Colonic mucosa (tissue), 4 donors: ENCODE measurements at places on chromosomes 3 and 15. TPM values are rescaled to one million over a fixed set of nuclear protein-coding genes. Genes with fewer than 3 reads are reported as not detected.

- H3K4me3 ChIP-seq, result no peak overlapping the region
- H3K36me3 ChIP-seq, result no peaks in the 10 kb centered on the region
- H3K27me3 ChIP-seq, result no peaks in the 10 kb centered on the region
- no peak overlapping the region for H3K27ac ChIP-seq
- H3K4me1 ChIP-seq, result no peaks in the 10 kb centered on the region
- no peak for DNase-seq
Measured at GRCh38 chr3:102530415-102531181, 95.8 kb downstream of the ZPLD1 start.

GRCh38 chr3:71241981-71242560 is 341.5 kb downstream of the FOXP1 start:
- H3K4me3 ChIP-seq, result no peak overlapping the region
- H3K27me3 ChIP-seq, result no peaks in the 10 kb centered on the region
- H3K36me3 ChIP-seq, result no peaks in the 10 kb centered on the region
- DNase-seq, result no peak

DNA sequence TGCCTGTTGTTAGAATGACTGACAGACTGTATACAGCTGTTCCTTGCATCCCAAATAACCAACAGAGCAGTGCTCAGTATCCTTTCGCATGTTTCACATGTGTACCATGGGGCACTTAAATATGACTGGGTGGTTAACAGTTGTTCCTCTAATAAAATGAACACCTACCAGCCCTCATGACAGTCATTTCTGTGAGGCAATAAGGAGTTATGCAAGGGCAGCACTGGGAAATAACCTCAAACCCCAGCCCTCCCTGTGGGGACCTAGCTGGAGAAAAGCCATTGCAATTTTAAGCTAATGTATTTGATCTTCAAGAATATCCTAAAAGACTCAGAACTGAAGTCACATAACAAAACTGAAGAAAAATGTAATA is 7.3 kb downstream of the RFT1 start:
- no peak overlapping the region for H3K4me3 ChIP-seq
- no peaks in the 10 kb centered on the region for H3K4me1 ChIP-seq
- peaks cover 7% of the 10 kb centered on the region for H3K36me3 ChIP-seq
- H3K27me3 ChIP-seq, result no peaks in the 10 kb centered on the region

GRCh38 chr15:51801391-51801835 is 28.0 kb upstream of the TMOD3 start:
- H3K27ac ChIP-seq, result no peak overlapping the region
- no peaks in the 10 kb centered on the region for H3K4me1 ChIP-seq
- DNase-seq, result no peak
- H3K36me3 ChIP-seq, result no peaks in the 10 kb centered on the region

DNA sequence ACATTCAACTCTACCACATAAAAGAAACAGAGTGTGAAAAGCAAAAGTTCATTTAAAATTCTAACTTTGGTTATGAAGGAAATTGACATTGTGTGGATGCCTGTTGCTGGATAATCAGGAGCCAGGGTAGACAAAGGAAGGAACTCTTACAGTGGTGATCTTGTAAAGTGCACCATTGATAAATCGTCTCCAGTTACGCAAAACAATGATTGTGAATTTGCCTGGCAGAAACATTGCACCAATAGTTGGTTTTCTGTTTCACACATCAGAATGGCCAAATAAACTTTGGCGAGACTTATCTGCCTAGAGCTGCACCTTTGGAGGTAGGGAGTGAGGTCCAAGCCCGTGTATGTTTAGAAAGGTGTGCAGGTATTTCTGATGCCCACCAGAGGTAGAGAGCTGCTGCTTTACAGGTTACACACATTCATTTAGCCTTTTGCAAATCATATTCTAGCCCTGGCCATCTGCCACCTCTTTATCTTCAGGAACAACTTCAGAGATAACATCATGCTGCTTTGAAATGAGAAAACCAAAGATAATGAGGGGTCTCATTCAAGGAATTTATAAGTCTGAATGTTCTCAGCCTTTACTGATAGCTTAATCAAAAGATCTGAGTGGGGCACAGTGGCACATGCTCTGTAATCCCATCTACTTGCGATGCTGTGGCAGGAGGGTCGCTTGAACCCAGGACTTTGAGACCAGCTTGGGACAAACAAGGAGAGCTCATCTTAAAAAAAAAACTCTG is 47.4 kb upstream of the P3H2 start:
- no peaks in the 10 kb centered on the region for H3K27me3 ChIP-seq
- no peak overlapping the region for H3K27ac ChIP-seq
- DNase-seq, result no peak

GRCh38 chr3:195042743-195043606 is 228.0 kb downstream of the XXYLT1 start:
- DNase-seq, result no peak
- no peaks in the 10 kb centered on the region for H3K4me1 ChIP-seq
- no peak overlapping the region for H3K27ac ChIP-seq
- no peaks in the 10 kb centered on the region for H3K27me3 ChIP-seq

DNA sequence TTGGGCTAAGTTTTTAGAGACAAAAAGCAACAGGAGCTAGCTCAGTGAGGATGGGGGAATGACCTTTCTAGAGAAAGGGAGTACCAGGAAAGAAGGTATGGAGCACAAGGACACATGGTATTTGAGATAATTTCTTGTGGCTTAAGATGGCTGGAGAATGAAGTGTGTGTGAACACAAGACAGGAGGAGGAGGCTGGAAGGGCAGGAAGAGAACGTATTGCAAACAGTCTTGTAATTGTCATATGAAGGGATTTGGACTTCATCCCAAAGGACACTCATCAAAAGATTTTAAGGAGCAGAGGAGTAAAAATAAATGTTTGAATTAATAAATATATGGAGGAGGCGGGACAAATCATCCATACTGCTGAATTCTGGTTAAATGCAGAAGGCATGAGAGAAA is 268.6 kb upstream of the NR2E3 start:
- DNase-seq, result no peak
- H3K36me3 ChIP-seq, result no peaks in the 10 kb centered on the region
- no peaks in the 10 kb centered on the region for H3K4me1 ChIP-seq
- no peak overlapping the region for H3K27ac ChIP-seq
- no peak overlapping the region for H3K4me3 ChIP-seq

DNA sequence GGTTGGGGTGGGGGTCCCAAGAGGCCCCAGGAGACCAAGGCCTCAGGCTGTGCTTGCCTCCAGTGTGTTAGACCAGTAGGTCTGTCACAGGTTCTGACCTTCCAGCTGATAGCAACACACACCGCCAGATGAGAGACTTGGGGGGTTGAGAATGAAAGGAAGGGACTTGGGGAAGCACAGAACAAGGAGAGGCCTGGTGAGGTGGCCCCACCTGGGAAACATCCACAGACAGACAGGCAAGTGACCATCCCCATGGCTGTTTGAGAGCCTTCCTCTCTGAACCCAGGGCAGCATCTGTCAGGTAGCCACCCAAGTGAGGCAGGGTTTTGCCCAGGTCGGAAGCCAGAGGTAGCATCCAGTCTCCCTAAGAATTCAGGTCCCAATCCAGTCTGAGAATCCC is 35.0 kb upstream of the VPS8 start:
- no peaks in the 10 kb centered on the region for H3K4me1 ChIP-seq
- H3K27me3 ChIP-seq, result no peaks in the 10 kb centered on the region
- H3K27ac ChIP-seq, result no peak overlapping the region
- no peak overlapping the region for H3K4me3 ChIP-seq

GRCh38 chr15:50232791-50233190 is 32.7 kb downstream of the HDC start:
- no peaks in the 10 kb centered on the region for H3K4me1 ChIP-seq
- H3K27ac ChIP-seq, result peak overlapping the region; percentile 51
- no peak overlapping the region for H3K4me3 ChIP-seq
- H3K36me3 ChIP-seq, result no peaks in the 10 kb centered on the region
- no peak for DNase-seq

DNA sequence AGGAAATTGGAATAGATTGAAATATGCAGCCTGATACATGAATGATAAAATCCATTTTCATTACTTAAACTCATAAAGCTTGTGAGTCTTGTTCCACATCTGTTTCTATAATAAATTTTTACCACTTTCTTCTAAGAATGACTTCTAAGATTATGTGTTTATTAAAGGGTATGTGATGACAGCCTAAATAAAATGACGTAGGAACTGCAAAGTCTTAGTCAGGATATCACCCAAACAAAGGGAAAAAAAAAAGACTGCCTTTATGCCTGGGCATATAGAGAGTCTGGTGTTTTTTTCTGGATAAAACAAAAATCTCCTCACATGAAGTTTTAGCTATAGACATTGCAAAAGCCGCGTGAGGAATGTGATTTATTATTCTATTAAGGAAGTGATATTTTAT is 844.0 kb downstream of the DIPK2A start:
- H3K27me3 ChIP-seq, result no peaks in the 10 kb centered on the region
- H3K4me3 ChIP-seq, result no peak overlapping the region
- no peak for DNase-seq
- H3K4me1 ChIP-seq, result no peaks in the 10 kb centered on the region
- H3K36me3 ChIP-seq, result no peaks in the 10 kb centered on the region

- H3K27ac ChIP-seq, result no peak overlapping the region
- no peaks in the 10 kb centered on the region for H3K27me3 ChIP-seq
- H3K4me1 ChIP-seq, result no peaks in the 10 kb centered on the region
- H3K36me3 ChIP-seq, result no peaks in the 10 kb centered on the region
- no peak for DNase-seq
- H3K4me3 ChIP-seq, result no peak overlapping the region
Measured at GRCh38 chr15:30870681-30871080, 33.0 kb upstream of the FAN1 start.

- no peaks in the 10 kb centered on the region for H3K36me3 ChIP-seq
- no peak for DNase-seq
- no peak overlapping the region for H3K4me3 ChIP-seq
- H3K4me1 ChIP-seq, result no peaks in the 10 kb centered on the region
- H3K27ac ChIP-seq, result peak overlapping the region; percentile 24
- H3K27me3 ChIP-seq, result no peaks in the 10 kb centered on the region
Measured at GRCh38 chr3:111904376-111905241, 45.5 kb downstream of the PHLDB2 start.

- no peaks in the 10 kb centered on the region for H3K4me1 ChIP-seq
- no peaks in the 10 kb centered on the region for H3K27me3 ChIP-seq
- no peak overlapping the region for H3K4me3 ChIP-seq
- no peaks in the 10 kb centered on the region for H3K36me3 ChIP-seq
- no peak for DNase-seq
Measured at GRCh38 chr3:188469228-188469885, 315.4 kb downstream of the LPP start.

GRCh38 chr15:25611603-25612002 is 172.8 kb upstream of the UBE3A start:
- H3K36me3 ChIP-seq, result no peaks in the 10 kb centered on the region
- DNase-seq, result no peak
- H3K27ac ChIP-seq, result no peak overlapping the region
- no peaks in the 10 kb centered on the region for H3K27me3 ChIP-seq
- H3K4me1 ChIP-seq, result no peaks in the 10 kb centered on the region

DNA sequence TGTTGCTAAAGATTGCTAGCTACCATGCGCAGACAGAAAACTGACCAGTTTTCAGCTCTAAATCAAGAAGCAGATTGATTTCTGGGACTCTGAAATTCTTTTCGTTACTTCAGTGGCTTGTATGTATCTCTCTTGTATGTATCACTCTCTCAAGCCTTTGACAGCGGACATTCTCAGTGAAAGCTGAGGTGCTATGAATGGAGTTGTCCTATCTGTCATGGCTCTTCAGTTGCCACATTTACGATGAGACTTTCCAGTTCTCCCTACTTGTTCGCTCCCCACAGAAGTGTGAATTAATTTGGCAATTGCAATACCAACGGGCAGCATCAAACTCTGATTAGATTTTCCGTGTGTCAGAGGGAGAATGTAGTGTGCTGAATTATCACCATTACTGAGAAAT is 432.4 kb downstream of the GRM7 start:
- no peaks in the 10 kb centered on the region for H3K36me3 ChIP-seq
- no peak overlapping the region for H3K4me3 ChIP-seq
- no peak overlapping the region for H3K27ac ChIP-seq
- no peaks in the 10 kb centered on the region for H3K27me3 ChIP-seq
- no peaks in the 10 kb centered on the region for H3K4me1 ChIP-seq

- no peak for DNase-seq
- H3K27ac ChIP-seq, result no peak overlapping the region
- H3K4me3 ChIP-seq, result no peak overlapping the region
- no peaks in the 10 kb centered on the region for H3K27me3 ChIP-seq
- no peaks in the 10 kb centered on the region for H3K36me3 ChIP-seq
Measured at GRCh38 chr3:152172460-152172859, 96.3 kb upstream of the MBNL1 start.

DNA sequence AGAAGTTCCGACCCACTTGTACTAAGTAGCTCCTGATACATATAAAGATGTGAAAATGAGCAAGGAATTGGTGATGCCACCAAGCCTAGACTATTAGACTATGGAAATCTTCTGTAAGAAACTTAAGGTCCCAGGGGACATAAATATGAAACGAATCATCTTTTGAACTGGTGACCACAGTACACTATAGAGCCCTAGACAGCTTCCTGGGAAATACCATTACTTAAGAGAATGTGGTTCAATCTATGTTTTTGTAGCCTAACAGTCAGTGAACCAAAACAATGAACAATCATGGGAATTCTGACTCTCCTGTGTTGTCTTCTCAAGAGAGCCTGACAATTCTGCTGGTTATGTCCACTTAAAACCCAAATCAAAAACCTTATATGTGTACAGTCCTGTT is 191.6 kb downstream of the GREM1 start:
- no peaks in the 10 kb centered on the region for H3K4me1 ChIP-seq
- no peaks in the 10 kb centered on the region for H3K27me3 ChIP-seq
- H3K36me3 ChIP-seq, result no peaks in the 10 kb centered on the region
- H3K4me3 ChIP-seq, result no peak overlapping the region
- no peak for DNase-seq
- no peak overlapping the region for H3K27ac ChIP-seq

DNA sequence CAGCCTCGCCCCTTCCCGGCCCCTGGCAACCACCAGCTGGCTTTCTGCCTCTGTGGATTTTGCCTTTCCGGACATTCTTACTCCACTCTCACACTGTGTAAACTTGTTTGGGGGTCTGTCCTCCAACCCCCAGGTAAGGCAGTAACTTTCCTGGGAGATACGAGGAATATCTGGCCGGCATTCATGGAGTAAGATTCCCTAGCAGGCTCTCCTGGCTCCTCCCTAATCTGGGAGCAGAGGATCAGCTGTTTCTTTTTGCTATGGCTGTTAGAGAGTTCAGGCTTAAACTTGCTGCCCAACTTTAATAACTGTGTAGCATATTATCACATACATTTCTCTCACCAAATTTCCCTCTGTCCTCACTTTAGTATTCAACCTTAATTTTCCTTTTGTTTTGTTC is 64.3 kb downstream of the IGF2BP2 start:
- no peak for DNase-seq
- no peak overlapping the region for H3K4me3 ChIP-seq
- H3K27ac ChIP-seq, result peak overlapping the region; percentile 62
- no peaks in the 10 kb centered on the region for H3K36me3 ChIP-seq
- H3K4me1 ChIP-seq, result peaks cover 11% of the 10 kb centered on the region

The SNX22 gene
- total RNA-seq, result 0.15 TPM

The SLC30A4 gene
- total RNA-seq, result 4.5 TPM

The NRROS gene
- 2.2 TPM for total RNA-seq

The GPR27 gene
- 2.2 TPM for total RNA-seq

The RETNLB gene
- total RNA-seq, result 101 TPM

The SAMD7 gene
- not detected for total RNA-seq

The CCR5 gene
- 0.57 TPM for total RNA-seq

The NRG4 gene
- 1.1 TPM for total RNA-seq

The RTP1 gene
- total RNA-seq, result not detected

The SERPINI1 gene
- total RNA-seq, result 1.1 TPM

The FETUB gene
- total RNA-seq, result 0.22 TPM

The C2CD4A gene
- 3.7 TPM for total RNA-seq

The SRGAP3 gene
- 5.7 TPM for total RNA-seq

The FANCD2OS gene
- not detected for total RNA-seq

The MRPL47 gene
- total RNA-seq, result 37.3 TPM

The CFAP44 gene
- 8.5 TPM for total RNA-seq

The AADACL2 gene
- total RNA-seq, result not detected

The BNC1 gene
- total RNA-seq, result not detected

The CNTN3 gene
- 5.3 TPM for total RNA-seq
